ENCODE measurements at places on chromosomes 13 and 19.
A peak's percentile ranks its signal among the peaks of the same experiment; 100 is the strongest.

DNA sequence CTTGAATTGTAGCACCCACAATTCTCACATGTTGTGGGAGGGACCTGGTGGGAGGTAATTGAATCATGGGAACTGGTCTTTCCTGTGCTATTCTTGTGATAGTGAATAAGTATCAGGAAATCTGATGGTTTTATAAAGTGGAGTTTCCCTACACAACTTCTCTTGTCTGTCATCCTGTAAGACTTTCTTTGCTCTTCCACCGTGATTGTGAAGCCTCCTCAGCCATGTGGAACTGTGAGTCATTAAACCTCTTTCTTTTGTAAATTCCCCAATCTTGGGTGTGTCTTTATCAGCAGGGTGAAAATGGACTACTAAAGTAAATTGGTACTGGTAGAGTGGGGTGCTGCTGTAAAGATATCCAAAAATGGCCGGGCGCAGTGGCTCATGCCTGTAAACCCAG, 215.6 kb downstream of the LIG4 start:
- no peak for DNase-seq

DNA sequence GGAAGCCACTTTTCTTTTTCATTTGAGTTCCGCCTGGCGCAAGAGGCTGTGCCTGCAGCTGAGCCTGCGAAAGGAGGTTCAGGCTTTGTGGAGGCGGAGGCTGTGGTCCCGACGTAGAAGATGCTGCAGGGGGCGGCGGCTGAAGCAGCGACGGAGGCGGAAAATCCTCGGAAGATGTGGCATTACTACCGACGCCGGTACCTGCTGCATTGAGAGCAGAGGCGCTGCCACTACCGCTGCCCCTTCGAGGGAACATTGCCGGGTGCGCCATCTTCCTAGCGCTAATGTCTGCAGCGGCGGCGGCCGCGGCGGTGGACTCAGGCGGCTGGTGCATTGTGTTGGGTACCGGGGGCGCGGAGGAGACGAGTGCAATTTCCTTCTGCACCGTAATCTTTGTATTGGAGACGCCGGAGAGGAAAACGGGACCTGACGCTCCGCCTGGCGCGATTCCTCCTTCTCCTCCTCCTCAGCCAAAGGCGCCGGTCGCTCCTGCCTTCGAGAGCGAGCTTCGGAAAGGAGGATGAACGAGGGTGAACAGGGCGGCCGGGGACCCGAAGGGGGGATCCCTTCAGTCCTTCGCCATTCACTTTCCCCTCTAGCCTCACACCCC, at the start of gene TSC22D1:
TSS of gene TSC22D1 (minus strand) at position 590 of the 610 bp plus-strand sequence. CDS start at position 334, 256 bp downstream.
- peak; percentile 72 for DNase-seq

- DNase-seq, result no peak
Observed at GRCh38 chr13:101453784-101454201, 1.3 kb downstream of the ITGBL1 start.

GRCh38 chr13:53631511-53631910, 602.9 kb downstream of the OLFM4 start:
- DNase-seq, result no peak

DNA sequence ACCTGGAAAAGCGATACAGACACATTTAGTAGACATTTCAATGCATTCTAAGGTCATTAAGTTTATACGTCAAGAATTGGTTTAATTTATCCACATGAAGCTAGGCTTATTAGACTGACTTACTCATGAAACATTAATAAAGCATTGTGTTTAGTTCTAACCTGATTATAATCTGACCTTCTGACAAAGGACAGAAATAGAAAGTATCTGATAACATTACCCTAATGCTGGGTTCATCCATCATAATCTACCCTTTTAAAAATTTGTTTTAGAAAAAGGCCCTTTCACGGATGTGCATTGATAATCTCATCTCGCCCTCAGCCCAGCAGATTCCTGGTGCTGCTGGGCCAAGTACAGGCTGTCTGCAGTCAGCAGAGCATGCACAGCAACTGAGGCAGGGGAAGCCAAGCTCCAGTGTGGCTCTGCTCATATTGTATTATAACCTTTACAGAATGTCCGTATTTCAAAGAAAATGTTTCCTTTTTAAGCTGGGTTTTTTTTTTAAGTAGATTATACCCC, 142.1 kb upstream of the MAB21L1 start:
- DNase-seq, result no peak

DNA sequence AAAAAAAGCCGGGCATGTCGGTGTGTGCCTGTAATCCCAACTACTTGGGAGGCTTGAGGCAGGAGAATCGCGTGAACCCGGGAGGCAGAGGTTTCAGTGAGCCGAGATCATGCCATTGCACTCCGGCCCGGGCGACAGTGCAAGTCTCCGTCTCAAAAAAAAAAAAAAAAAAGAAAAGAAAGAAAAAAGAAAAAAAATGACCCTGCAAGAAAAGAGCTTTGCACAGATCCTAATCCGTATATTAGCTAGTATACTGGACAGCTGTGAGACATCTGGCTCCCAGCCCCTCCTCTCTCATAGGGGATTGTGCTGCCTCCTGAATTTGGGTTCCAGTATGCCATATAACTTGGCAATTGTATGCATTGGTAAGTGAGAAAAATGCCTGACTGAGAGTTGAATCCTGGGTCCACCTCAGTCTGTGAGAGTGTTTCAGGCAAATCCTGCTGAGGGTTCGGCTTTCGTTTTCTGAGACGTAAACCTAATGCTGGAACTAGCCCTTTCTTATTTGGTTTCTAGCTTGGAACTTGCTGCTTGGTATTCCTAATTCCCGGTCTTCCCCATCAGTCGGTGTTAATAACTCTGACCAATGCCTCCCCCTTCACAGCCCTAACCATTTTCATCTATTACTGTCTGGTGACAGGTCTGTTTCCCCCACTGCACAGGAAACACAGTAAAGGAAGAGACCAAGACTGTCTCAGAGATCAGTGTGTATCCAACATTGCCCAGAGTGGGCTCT, 1.3 kb upstream of the AKT2 start:
- DNase-seq, result no peak

GRCh38 chr13:90015565-90016507, 1331.7 kb upstream of the MIR17HG start:
- DNase-seq, result no peak

DNA sequence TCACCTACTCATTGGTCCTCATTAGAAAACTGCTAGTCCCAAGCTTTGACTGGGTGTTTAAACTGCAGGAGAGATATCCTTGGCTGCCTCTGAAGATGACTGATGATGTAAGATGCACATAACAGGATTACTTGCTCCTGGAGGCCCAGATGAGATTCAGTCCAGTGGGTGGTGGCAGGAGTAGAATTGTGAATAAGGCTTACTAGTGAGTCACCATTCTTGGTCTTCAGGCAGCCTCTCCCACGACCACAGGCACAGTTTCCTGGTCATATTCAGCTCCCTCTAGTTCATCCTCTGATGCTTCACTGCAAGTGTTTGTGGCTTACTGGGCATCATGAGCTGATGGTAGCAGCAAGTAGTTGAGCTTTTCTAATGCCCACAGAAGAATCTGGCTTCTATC, 12.1 kb downstream of the SERTM1 start:
- no peak for DNase-seq

GRCh38 chr19:1101337-1101698, 2.5 kb upstream of the GPX4 start:
- no peak for DNase-seq

- no peak for DNase-seq
Observed at GRCh38 chr19:15640294-15640903, at the start of gene CYP4F3. Gene CYP4F3, plus strand, starts transcription at chr19:15640897. Its CDS starts 519 bp downstream, at chr19:15641416.
